ENCODE measurements at places on chromosomes 5 and 9.

DNA sequence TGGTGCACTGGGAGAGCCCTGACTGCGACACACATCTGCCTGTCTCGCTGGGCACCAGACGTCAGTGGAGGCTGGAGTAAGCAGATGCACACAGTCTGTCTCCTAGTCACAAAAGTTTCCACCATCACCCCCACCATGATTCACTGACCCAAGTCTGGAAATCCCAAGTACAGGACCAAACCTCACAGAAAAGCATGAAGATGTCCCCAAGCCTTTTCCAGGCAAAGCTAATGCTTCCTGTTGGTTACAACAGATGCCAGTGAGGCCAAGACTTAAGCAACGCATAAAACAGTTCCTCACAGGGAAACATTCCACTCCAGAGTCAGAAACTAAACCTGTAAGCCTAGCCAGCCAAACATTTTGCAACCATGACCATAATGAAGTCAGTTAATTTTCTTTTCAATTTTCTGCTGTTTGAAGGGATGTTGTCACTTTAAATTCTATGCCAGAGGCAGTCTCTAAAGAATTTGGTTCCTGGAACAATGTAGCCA, 259.3 kb upstream of the SLC30A5 start:
- DNase-seq: no peak

GRCh38 chr5:78907255-78907891, 77.7 kb downstream of the ARSB start:
- peak; percentile 85 for DNase-seq

DNA sequence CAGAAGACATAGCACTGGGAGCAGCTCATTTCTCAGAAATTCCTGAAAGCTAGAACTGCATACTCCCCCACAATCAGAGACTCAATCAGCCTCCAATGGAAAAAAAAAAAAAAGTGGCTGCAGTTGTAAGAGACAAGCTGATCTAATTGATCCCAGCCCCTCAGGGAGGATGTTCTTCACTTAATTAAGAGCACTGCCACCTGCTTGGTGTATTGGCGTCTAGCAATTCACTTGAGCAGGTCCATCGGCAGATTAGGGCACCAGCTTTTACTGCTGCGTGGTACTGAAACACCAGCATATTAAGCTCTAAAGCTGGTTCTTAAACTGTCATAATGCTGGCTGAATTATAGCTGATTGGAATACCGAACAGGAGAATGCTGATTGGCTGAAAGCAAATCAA, 1890.1 kb upstream of the WWC1 start:
- no peak for DNase-seq

GRCh38 chr5:132007399-132008162, 3.9 kb downstream of the ACSL6 start:
- DNase-seq: peak; percentile 48

DNA sequence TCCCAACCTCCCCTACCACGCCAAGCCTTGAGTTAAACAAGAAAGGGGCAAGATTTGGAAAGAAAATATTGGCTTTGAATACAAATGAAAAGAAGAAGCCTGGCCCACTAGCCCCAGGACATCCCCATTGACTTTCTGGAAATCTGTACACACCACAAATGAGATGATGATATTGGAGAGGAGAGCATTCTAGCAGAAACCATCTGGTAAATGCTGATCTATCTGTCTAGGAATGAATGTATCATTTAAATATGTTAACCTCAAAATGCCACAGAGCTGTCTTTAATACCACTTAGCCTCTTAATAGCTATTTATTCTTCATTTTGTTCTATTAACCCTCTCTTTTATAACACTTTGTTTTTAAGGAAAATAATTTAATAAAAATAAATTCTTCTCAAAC, 270.2 kb upstream of the PDE4D start:
- DNase-seq: no peak

- no peak for DNase-seq
Measured at GRCh38 chr9:133351526-133351907, 3.5 kb downstream of the RPL7A start.

GRCh38 chr5:163696579-163696887, 191.1 kb downstream of the MAT2B start:
- no peak for DNase-seq

GRCh38 chr9:136512651-136513071, 29.8 kb upstream of the SEC16A start:
- DNase-seq: no peak

DNA sequence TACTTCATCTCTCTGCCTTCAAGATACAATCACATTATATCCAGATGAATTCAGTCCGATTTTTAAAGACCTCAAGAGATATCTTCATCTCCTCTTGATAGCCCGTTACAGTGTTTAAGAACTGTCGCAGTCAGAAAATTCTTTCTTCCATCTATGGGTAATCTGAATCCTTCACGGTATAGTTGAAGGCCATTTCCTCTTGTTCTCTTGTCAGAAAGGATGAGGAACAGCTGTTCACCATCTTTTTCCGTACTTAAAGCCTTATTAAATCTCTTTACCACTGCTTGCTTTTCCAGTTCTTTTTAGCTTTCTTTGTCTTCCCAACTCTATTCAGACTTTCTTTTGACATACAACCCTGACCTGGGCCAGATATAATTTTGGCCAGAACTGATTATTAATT, 121.8 kb downstream of the XRCC4 start:
- DNase-seq: no peak

- peak; percentile 47 for DNase-seq
Measured at GRCh38 chr5:78005021-78005785, 229.1 kb upstream of the TBCA start.

DNA sequence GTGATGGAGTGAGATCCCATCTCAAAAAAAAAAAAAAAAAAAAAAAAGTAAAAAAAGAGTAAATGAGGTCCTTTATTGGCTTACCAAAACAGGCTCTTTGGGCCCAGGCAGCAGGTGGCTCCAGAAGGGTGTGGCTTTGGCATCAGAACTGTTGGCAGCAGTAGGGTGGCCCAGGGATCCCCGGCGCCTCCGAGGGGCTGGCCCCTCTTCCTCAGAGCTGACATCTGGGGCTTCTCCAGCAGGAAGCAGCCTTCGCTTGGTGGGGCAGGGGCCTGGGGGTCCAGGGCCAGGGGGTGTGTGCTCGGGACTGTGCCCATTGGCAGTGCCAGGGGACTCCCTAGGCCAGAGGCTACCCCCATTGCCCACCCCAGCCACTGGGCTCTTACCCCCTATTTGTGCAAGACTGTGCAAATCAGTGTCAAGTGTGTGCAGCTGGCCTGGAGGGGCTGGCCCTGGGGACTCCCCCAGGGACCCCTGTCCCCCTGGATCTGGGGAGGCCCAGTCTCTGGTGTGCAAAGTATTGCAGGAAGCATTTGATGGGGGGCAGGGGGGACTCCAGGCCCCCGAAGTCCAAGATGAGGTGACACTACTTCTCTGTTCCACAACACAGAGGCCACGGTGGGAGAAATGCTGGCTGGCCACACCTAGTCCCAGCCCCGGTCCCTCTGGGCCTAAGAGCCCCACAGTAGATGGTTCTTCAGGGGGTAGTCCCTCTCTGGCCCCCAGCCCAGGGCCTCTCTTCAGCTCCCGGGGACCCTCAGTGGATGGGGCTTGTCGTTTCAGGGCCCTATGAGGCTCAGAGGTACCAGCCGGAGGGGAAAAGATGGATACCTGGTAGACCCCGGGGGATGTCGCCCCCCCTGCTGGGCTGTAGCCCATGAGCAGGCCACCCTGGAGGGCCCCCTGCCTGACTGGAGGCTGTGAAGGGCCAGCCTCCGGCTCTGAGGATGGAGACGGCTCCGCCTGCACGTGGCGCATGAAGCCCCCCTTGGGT, 4.7 kb upstream of the STOML2 start:
- no peak for DNase-seq

GRCh38 chr9:114732823-114733222, 50.8 kb upstream of the TEX48 start:
- DNase-seq: no peak

DNA sequence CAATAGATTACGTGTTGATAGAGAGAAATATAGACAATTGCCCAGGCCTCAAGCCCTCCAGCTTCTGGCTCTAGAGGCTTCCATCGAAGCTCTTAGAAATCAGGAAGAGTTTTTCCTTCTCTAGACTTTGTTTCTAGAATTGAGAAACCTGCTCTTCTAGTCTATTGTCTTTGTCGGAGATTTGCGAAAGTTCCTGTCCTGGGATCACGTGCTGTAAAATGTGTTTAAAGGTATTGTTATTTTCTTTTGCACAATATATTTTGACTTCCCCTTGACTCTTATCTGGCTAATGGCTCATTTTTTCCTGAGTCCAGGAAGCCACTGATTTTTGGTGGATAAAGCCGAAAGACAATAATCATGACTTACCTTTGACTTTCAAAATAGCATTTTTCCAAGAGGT, 32.1 kb downstream of the IRX2 start:
- DNase-seq: no peak

DNA sequence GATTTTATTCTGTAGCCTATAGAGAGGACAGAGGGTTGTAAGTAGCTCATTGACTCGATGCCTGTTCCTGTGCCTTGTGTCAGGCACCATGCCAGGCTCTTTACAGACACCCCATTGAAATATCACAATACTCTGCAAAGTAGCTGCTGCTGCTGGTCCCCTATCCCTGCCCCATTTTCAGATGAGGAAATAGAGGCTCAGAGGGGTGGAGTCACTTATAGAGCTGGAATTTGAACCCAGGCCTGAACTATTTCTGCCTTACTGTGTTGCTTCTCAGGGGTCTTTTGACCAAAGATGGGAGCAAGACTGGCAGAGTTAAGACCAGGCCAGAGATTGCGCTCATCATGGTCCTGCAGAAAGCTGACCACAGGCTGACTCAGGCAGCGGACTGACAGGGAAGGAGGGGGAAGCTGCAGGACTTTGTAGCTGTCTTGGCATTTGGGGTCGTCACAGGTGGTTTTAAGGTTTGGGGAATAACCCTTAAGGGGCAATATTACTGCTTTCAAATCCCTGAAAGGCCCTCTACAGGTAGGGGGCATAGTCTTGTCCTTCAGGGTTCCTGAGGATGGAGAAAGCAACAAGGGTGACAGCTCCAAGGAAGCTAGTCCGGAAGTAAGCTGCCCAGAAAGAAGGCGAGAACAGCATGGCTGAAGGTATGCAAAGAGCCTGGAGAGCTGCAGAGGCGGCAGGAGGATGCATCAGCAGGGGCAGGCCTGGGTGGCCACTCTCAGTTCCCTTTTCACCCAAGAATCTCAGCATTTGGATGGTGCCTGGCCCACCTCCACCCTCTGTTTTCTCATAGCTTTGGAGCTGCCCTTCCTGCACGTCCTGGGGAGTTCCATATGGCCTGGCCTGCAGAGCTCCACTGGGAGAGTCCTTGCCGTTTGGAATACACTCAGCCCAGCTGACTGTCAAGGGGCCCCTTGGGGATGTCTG, 18.3 kb upstream of the NDST1 start:
- DNase-seq: no peak

- no peak for DNase-seq
Measured at GRCh38 chr5:110053205-110053604, 363.5 kb downstream of the MAN2A1 start.

GRCh38 chr9:135908093-135908753, 877 bp upstream of the CAMSAP1 start:
- no peak for DNase-seq

DNA sequence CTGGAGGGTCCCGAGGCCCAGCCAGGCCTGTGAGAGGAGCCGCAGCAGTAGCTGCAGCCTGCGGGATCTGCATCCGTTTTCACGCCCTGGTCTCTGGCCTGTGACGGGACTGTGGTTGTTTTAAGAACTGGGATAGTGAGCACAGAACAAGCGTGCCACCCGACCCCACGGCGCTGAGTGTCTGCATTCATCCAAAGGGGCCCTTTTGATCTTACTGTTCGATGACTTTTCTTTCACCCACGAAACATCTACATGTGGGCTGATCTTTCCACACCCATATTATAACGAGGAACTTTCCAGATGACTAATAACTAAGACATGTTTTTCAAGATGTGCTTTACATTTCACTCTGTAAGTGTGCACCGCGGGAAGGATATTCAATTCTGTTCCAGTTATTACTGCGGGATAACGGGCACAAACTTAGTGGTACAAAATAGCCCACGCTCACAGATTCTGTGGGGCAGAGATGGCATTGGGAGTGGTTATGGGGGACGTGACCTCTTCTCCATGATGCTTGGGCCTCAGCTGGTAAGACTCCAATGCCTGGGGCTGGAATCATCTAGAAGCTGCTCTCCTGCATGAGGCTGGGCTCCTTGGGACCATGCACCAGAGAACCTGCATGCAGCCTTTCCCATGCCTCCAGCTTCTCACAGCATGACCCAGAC, 165.0 kb downstream of the SYK start:
- peak; percentile 15 for DNase-seq

DNA sequence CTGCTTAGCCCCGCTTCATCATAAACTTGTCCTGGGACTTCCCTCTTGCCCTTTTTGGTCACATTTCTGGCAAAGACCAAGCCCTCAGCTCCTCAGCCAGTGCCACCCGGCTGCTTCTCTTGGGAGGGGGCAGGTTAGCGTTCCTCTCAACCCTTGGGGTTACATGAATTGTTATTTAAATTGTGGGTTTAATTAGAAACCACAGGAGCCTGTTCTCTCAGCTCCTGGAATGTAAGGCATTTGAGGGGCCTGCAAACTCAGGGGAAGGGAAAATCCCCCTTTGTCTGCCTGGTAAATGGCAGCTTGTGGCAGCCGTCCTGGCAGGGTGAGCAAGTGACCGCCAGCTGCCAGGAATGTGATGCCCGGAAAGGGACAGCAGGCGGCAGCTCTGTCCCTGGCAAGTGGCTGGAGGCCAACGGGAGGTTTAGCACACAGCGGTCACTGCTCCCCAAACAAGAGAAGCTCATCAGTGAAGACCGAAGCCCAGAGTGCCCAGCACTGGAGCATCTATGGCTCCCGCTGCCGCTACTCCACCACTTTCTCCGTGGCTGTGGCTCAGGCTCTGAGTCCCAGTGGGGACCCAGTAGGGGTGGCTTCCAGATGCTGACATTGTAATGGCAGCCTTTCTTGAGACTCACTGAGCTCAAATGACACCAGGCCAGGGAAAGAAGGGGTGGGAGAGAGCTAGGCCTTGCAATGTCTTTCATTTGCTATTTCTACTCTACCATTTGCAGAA, 51.7 kb downstream of the SHB start:
- DNase-seq: no peak

- DNase-seq: no peak
Measured at GRCh38 chr9:134062461-134063087, 5.3 kb downstream of the BRD3 start.

DNA sequence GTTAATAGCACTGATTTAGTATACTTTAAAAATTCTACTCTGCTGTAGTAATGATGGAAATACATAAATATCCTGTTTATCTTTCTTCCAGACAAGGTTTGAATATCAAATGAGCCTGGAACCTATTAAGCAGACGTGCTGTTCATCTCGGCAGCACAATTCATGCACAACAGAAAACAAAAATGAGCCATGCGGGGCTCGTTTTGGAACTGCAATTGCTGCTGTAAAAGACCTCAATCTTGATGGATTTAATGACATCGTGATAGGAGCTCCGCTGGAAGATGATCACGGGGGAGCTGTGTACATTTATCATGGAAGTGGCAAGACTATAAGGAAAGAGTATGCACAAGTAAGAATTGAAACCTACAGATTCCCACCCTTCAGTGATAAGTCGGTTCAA, 79.1 kb upstream of the ITGA2 start:
- no peak for DNase-seq

Data from HS-5 (cell line).